ENCODE measurements at places on chromosomes 7 and 10. TPM values are rescaled to one million over a fixed set of nuclear protein-coding genes. Genes with fewer than 3 reads are reported as not detected.

DNA sequence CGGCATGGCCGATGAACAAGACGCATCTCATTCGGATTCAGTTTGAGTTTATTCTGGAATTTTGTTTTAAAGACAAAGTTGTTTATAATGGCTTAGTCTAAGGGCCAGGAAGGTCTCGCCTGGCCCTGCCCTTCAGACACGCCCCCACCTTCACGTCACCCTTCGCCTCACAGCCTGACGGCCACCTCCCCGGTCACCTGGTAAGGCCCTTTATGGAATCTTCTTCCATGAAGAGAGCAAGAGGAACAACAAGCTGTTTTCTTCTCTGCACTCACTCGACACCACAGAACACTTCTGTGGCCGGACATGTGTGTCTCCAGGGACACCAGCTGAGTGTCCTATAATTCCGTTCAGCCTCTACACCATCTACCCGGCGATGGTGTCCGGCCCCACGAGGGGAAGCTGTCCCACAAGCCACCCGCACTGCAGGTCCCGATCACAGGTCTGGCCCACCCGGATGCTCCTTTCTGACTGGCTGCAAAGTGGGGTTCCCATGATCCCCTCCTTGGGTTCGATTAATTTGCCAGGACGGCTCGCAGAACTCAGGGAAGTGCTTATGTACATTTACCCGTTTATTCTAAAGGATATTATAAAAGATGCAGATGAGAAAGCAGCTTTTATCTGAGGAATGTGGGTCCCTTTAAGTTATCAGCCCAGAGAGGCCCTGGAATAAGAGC is 17.4 kb upstream of the KNDC1 start:
- no peak overlapping the region for H3K4me3 ChIP-seq
- H3K4me1 ChIP-seq: peaks cover 3% of the 10 kb centered on the region
- H3K36me3 ChIP-seq: no peaks in the 10 kb centered on the region
- peaks cover 19% of the 10 kb centered on the region for H3K27me3 ChIP-seq

DNA sequence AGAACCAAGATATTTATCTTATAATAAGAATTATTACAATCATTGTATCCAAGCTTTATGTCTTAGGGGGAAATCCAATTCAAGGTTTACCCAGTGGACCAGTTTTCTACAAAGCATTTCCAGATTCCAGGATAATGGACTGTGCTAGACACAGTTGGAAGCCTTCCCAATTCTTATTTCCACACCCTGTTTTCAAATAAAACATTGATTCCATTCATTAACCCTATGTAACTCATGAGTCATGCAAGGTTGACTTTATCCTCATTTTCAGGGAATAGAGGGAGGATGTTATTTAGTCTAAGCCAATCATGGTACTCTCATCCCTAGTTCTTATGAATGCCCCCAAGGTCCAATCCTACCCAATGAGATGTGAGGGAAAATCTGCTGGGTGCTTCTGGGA is 145.7 kb downstream of the RNLS start:
- H3K4me3 ChIP-seq: no peak overlapping the region
- H3K4me1 ChIP-seq: no peaks in the 10 kb centered on the region
- no peaks in the 10 kb centered on the region for H3K36me3 ChIP-seq

VIPR2 gene
- 1.7 TPM for total RNA-seq

- H3K4me3 ChIP-seq: no peak overlapping the region
- no peak overlapping the region for H3K27ac ChIP-seq
- peaks cover 18% of the 10 kb centered on the region for H3K4me1 ChIP-seq
- peaks cover 8% of the 10 kb centered on the region for H3K27me3 ChIP-seq
- no peak for DNase-seq
Observed at GRCh38 chr7:115226410-115226809, 304.5 kb downstream of the MDFIC start.

Measured in activated naive CD4-positive, alpha-beta T cell treated with anti-CD3 and anti-CD28 coated beads for 36 hours (primary cell).